H54 (cell line): ENCODE measurements at places on chromosomes 7 and 10.

- no peak for DNase-seq
Observed at GRCh38 chr10:90344226-90344625, 513.6 kb downstream of the HTR7 start.

DNA sequence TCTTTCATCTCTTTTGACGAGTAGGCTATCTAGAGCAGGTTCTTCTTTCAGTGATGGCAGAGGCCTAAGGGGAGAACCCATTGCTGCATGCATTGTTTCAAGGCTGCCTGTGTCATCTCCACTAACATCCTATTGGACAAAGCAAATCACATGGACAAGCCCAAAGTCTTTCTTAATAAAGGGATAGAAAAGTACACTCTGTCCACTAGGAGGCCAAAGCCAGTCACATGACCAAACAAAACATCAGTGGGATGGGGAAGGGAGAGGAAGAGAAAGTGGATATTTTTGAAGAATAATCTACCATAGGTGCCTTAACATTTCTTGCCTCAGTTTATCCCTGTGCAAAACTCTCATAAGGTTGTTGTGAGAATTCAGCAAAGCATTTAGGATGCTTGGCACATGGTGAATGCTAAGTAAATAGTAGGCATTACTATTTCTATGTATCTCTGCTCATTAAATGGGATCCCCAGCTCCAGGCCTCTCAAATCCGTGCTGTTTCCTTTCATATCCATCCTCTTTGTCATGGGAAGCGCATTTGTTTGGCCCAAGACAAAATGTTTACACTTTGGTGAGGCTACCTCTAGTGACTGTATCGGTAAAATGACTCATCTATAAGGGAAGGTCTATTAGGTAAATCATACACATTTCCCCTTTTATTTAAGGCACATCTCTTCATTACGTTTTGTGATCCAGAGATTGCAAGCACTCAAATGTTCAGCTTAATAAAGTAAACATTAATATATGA lies 16.7 kb upstream of the CADPS2 start:
- DNase-seq, result no peak

DNA sequence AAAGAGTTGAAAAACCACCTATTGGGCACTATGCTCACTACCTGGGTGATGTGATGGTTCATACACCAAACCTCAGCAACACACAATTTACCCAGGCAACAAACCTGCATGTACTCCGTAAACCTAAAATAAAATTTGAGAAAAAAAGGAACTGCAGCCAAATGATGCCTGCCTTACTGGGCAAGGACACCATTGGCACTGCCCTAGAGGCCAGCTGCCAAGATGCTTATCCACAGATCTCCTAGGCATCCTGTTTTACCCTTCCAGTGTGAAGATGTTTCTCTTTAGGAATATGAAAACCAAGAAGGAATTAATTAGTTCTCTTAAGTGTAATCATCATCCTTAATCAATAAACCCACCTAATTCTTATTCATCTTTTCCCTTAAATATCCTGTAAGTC lies 133.4 kb downstream of the ABCA13 start:
- DNase-seq, result no peak

DNA sequence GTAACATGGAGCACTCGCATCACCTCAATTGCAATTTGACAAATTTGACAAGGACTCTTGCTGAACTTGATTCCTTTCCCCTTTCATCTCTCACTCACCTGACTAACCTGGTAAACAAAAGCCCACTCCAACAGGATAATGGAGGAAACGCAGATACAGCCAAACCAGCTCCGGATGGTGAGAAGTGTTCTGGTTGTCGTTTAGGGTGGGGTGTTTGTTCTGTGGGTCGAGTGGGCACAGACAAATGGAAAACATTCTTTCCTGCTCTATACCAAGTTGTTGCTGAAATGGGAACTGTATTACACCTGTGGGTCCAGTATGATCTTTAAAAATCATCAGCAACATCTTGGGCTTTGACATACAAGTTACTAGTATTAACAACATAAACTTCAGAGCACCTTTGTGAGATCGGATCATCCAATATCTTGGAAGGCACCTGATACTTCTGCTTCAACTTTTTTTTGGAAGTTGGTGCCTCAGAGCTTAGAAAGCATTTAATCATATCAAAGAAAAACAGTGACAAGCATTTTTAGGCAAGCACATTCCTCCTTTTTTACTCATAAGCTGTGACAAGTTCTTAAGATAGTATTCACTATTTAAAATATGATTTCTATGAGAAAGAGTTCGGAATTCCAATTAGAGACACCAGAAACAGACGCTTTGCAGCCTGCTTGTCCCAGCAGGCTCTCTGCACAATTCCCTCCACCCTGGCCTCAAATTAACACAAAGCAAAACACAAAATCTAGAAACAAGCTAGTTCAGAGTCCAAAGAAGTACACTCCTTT lies 58.1 kb downstream of the CCDC186 start:
- DNase-seq, result no peak

DNA sequence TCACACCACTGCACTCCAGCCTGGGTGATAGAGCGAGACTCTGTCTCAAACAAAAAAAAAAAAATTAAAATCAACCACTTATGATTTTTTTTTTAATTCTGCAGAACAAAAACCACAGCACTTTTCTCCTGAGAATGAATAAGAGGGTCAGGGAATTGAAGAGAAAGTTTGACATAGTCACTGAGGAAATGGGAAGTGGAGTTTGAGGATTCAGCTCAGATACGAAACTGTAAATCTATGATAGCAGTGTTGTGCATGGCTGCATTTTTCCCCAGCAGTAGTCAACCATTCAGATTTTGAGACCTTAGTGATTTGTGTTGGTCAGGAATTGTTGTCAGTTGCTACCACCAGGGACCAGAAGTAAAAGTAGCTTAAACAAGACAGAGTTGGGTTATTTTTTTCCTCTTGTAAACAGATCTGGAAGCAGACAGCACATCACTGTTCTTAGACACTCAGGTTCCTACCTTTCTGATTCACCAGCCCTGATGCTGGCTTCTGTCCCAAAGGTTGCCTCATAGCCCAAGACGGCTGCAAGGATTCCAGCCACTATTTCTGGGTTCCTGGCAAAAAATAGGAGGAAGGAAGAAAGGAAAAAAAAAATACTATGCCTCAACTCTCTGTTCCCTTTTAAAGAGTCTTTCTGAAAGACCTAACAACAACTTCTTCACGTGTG lies 20.1 kb downstream of the PILRA start:
- DNase-seq, result no peak

DNA sequence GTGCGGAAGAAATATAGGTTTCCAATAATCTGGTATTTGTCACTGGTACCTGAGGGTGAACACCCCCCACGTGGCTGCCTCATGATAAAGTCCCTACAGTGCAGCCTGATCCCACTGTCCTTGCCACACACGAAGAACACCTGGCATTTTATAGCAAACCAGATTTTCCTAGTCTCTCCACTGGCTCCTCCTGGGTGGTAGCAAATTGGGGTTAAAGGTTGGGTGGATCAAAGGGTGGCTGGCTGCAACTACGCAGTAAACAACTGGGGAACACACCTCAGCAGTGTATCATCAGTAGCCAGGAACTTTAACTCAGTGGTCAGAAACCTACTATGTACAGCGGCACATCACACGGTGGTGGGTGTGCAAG lies 10.3 kb downstream of the SEPHS1 start:
- no peak for DNase-seq

- no peak for DNase-seq
Observed at GRCh38 chr10:74855027-74855426, 28.6 kb downstream of the KAT6B start.

DNA sequence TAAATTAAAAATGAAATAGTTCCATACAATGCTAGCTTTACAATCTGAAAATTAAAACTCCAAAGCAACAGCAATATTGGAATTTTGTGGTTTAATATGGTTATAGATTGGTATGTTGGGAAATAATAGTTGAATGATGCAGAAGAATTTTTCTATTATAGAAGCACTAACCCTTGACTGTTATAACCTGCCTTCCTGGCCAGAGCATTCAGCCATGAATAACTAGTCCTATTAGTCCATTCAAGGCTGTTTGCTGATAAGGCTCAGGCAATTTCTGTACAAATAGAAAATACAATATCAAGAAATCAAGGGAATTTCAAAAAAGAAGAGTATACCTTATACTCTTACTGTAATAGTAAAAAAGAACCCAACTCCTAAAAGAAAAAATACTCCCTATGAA lies 101.6 kb upstream of the SP4 start:
- no peak for DNase-seq

DNA sequence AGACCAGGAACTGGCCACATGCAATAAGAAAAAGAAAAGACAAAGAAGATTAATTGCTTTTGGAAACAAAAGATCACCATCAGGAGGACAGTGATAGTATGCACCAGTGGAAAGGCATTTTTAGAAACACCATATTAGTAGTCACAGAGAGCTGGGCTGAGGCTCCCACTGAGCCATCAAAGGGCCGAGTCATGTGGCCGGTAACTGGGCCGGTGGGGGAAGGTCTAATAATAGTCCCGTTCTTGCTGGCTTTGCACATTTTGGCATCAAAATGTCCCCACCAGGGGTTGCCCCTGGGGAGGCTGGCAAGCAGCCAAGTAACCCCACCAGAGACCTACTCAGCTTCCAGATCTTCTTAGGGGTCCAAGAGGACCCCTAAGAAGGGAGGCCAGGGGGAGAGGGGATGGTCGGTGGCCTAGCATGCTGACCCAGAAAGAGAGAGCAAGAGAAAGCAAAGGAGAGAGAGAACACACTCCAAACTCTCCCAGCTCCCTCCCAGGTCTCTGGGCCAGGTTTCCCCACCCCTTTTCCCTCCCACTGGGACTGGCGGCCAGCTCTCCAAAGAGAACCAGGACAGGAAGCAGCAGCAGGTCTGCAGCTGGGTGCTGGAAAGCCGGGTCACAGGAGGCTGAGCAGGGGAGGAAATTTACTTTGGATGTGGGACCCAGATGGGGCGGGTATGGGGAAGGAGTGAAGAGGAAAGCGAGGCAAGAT lies 70.2 kb upstream of the FGFR2 start:
- peak; percentile 26 for DNase-seq

GRCh38 chr10:72242675-72243074 lies 26.6 kb upstream of the ASCC1 start:
- no peak for DNase-seq

- DNase-seq, result no peak
Observed at GRCh38 chr10:26946102-26946811, 85.5 kb upstream of the ABI1 start.

- no peak for DNase-seq
Observed at GRCh38 chr7:157269341-157270059, 67.3 kb upstream of the DNAJB6 start.

- no peak for DNase-seq
Observed at GRCh38 chr7:1853986-1854865, 184.1 kb downstream of the ELFN1 start.

DNA sequence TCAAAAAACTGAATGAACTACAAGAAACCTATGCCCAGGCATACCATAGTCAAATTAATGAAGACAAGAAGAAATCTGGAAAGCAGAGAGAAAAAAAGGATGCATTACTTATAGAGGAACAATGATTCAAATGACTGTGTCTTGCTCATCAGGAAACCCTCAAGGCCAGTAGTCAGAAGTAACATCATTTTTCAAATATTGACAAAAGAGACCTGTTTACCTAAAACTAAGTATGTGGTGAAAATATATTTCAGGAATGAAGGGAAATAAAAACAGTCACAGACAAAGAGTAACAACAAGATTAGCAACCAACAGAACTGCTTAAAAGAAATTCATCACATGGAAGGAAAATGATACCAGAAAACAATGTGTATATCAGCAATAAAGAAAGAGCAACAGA lies 128.4 kb downstream of the ALOX5 start:
- no peak for DNase-seq

DNA sequence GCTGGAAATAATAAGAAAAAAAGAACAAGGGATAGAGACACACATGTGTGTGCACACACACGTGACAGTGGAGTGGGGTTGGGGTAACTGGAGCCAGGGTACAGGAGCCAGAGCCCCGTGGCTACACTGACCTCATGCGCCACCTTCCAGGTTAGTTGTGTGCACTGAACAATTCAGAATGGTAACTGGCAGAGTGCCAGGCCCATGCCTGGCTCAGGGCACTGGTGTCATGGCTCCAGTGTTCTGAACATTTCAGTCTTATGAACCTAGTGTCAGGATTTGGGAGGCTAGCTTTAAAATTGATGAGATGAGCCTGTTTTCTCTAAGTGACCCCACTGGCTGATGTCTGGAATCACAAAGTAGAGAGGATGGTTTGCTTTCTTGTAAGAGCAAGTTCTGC lies 269.6 kb downstream of the SORCS3 start:
- no peak for DNase-seq

DNA sequence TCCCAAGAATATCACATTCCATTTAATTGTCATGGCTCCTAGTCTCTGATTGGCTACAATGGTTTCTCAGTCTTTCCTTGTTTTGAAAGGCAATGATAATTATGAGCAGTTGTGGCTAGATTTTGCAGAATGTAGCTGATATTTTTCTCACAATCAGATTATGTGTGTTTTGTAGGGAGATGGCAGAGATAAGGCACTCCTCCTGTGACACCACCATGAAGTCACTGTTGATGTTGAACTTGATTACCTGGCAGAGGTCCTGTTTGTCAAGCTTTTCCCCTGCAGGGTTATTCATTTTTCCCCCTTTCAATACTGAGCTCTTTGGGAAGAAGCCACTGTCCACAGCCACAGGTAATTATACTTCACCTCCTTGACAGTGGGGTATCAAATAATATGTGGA lies 602.9 kb upstream of the PFKP start:
- DNase-seq, result no peak

DNA sequence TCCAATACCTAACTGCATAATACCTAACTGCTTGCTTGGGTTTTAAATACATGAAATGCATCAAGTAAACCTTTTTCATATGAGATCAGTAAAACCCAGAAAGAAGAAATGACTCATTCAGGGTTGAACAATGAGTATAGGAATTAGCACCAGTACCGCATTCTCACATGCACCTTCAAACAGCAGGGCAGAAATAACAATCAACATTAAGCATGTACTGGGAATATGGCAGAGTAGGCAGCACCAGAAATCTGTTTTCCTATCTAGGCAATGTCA lies 850.3 kb upstream of the SORCS1 start:
- DNase-seq, result no peak

- DNase-seq, result no peak
Observed at GRCh38 chr7:101913247-101913721, 95.9 kb downstream of the CUX1 start.

DNA sequence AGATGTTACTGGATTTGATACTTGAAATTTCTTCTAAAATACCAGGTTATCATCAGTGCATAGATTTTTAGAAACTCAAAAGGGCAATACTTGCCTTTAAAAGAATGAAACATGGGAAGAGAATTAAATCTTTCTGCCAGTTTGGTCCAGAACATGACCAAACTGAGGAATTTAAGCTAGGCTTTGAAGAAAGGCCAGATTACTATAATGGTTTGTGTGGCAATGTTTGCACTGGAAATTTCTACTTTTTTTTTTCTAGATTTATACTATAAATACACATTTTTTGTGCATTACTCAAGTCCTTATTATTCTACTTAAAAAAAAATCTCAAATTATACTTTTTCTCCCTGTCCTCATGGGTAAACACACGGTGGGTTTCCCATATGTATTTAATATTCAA lies 9.2 kb downstream of the MKX start:
- no peak for DNase-seq
